ENCODE measurements at places on chromosomes 2 and 18. TPM values are rescaled to one million over a fixed set of nuclear protein-coding genes. Genes with fewer than 3 reads are reported as not detected.

Gene ADD2
- 1.4 TPM for total RNA-seq

Gene RAPH1
- total RNA-seq, result 18.7 TPM

Gene STARD6
- total RNA-seq, result not detected

Gene SCYGR5
- total RNA-seq, result not detected

Gene ANKRD62
- not detected for total RNA-seq

Gene ABCB11
- 0.12 TPM for total RNA-seq

Data from right atrium auricular region (tissue), 2 donors.